ENCODE measurements at places on chromosomes 12 and 14.

DNA sequence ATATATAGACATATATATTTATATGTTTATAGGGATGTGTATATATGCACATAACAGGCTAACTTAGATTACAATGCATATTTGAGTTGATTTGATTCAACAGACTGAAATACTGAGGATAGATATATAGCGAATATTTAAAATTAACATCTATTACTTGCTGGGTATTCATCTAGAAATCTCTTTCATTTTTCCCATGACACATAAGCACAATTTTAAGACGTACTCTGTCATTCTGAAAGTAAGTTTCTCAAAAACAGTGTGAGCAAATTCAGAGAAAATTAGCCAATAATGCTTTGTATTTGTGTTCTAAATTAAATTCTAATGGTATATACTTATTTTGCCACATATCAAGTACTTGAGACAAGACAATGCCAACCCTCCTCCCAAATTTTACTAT lies 907.5 kb upstream of the MDGA2 start:
- DNase-seq = no peak

GRCh38 chr12:88579601-88580050 lies 645 bp downstream of the KITLG start:
- no peak for DNase-seq

- no peak for DNase-seq
Measured at GRCh38 chr14:104221071-104221625, 82.8 kb downstream of the KIF26A start.

DNA sequence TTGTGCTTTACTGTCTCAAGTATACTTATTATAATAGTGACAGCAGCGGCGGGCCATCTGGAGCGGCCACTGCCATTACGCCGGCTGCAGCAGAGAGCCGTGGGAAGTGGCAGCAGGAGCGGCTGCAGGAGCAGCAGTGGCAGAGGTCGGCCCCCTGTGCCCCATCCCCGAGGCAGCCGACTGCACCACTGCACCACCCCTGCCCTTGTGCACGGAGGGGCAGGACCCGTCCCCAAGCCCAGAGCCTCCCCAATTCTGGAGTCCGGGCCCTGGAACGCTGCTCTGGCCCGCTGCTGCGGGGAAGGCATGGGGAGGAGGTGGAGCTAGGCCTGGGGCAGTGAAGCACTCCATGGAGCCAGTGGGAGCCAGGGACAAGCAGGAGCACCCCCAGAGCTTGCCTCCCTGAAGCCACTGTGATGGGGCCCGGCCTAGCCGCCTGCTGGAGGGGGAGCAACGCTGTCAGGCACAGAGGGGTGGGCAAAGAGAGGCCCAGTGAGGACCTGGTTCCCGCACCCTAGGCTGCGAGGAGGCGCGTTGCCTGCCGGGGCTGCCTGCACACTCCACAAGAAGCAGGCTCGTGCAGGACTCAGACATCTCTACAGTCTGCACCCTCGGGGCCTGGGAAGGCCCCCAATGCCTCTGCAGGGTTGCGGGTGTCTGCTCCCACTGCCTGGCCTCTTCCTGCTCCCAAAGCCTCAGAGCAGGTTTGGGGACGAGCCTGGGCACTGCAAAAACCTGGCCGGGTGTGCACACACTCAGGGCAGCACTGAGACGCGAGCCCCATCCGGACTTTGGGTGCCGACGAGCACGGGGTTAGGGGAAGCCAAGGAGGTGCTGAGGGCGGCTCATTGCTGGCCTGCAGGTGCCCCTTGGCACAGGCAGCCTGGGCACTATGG lies 74.2 kb upstream of the RASSF8 start:
- no peak for DNase-seq

GRCh38 chr14:44785096-44785495 lies 176.7 kb downstream of the KLHL28 start:
- DNase-seq = peak; percentile 39

GRCh38 chr12:54680374-54680773 lies 32.2 kb upstream of the DCD start:
- DNase-seq = no peak

DNA sequence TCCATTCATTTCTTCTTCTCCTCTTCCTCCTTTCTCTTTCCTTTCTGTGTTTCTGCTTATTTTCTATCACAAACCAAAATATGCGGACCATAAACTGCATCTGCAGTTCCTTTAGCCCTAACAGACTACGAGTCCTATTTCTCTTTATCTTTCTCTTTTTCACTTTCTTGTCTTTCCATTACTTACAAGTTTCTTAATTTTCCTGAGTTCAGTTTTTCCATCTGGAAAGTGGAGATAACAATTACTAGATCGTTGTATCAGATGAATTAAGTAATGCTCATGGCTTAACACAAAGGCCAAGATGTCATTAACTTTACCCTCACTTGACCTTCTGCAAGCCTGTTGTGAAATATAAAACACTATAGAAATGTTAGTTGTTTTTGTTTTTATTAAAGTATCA lies 983 bp upstream of the COPS7A start:
- no peak for DNase-seq

DNA sequence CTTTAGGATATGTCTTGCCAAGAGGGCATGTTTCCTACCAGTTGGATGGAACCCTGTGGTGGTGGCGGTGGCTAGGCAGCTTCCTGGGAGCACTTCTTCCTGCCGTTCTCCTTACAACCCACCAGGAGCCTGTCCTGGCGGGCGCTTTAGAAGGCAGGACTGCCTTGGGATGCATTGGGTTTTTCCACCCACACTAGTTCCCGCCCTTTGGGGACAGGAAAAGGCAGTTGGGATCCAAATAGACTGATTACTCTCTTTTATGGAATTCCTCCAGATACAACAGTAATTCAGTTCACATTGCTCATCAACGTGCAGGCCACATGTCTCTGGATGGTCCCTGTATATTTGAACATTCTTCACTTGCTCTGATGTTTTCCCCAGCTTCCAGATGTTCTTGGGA lies 305.7 kb upstream of the SSTR1 start:
- peak; percentile 11 for DNase-seq

- DNase-seq = peak; percentile 79
Measured at GRCh38 chr12:68422956-68423574, 90.9 kb upstream of the MDM1 start.

- DNase-seq = peak; percentile 29
Measured at GRCh38 chr12:109934026-109934425, 34.0 kb downstream of the TCHP start.

- DNase-seq = no peak
Measured at GRCh38 chr14:23487216-23487615, 17.7 kb downstream of the NGDN start.

- peak; percentile 66 for DNase-seq
Measured at GRCh38 chr12:53984901-53985691, at the start of gene HOXC10. TSS of gene HOXC10 (plus strand) at chr12:53985146. CDS start at chr12:53985260, 114 bp downstream.

- no peak for DNase-seq
Measured at GRCh38 chr14:92373336-92373735, 50.4 kb downstream of the SLC24A4 start.

GRCh38 chr12:127399451-127399850 lies 867.5 kb upstream of the TMEM132C start:
- no peak for DNase-seq

GRCh38 chr12:92503029-92503931 lies 199.5 kb upstream of the PLEKHG7 start:
- peak; percentile 7 for DNase-seq

- DNase-seq = peak; percentile 43
Measured at GRCh38 chr12:124804011-124804621, 59.5 kb downstream of the SCARB1 start.
